ENCODE measurements at places on chromosomes 5 and 9. TPM values are rescaled to one million over a fixed set of nuclear protein-coding genes. Genes with fewer than 3 reads are reported as not detected.

GRCh38 chr9:81351166-81351565 lies 338.2 kb downstream of the TLE1 start:
- no peak for DNase-seq
- no peaks in the 10 kb centered on the region for H3K36me3 ChIP-seq
- no peaks in the 10 kb centered on the region for H3K27me3 ChIP-seq
- no peak overlapping the region for H3K27ac ChIP-seq
- no peaks in the 10 kb centered on the region for H3K4me1 ChIP-seq

GRCh38 chr5:163459462-163459818 lies 462 bp downstream of the NUDCD2 start:
- peak overlapping the region; percentile 100 for H3K27ac ChIP-seq
- peak overlapping the region; percentile 88 for H3K4me3 ChIP-seq
- no peak for DNase-seq
- peaks cover 38% of the 10 kb centered on the region for H3K4me1 ChIP-seq

GMCL2 gene
- total RNA-seq, result not detected

GRCh38 chr5:9712911-9713310 lies 82.8 kb upstream of the TAS2R1 start:
- H3K4me3 ChIP-seq, result no peak overlapping the region
- no peaks in the 10 kb centered on the region for H3K27me3 ChIP-seq
- H3K4me1 ChIP-seq, result no peaks in the 10 kb centered on the region
- H3K36me3 ChIP-seq, result no peaks in the 10 kb centered on the region
- DNase-seq, result no peak
- H3K27ac ChIP-seq, result no peak overlapping the region

GRCh38 chr5:135364421-135365262 lies 34.4 kb downstream of the MACROH2A1 start:
- peaks cover 11% of the 10 kb centered on the region for H3K4me1 ChIP-seq
- no peaks in the 10 kb centered on the region for H3K27me3 ChIP-seq
- H3K36me3 ChIP-seq, result peaks cover 48% of the 10 kb centered on the region
- no peak overlapping the region for H3K4me3 ChIP-seq

DNA sequence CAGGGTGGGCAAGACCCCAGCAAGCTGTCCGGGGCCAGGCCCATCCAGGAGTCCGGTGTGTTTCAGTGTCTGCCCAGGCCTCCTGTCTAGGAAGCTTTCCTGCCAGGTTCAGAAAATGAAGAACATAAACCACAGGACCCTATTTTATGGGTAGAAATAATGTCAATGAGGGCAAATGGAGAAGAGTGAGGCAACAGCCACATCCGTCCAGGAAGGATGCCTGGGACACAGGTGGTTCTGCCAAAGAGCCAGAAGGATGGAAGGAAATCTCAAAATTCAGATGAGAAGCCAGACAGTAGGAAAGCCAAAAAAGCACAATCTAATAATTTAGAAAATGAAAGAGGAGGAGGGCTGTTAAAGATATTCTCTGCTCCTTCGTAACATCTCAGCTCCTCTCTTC lies 262.3 kb downstream of the AUH start:
- peak overlapping the region; percentile 79 for H3K4me3 ChIP-seq
- peak overlapping the region; percentile 95 for H3K27ac ChIP-seq
- H3K27me3 ChIP-seq, result no peaks in the 10 kb centered on the region
- peaks cover 10% of the 10 kb centered on the region for H3K36me3 ChIP-seq
- peaks cover 65% of the 10 kb centered on the region for H3K4me1 ChIP-seq

APC gene
- 18.7 TPM for total RNA-seq

- no peaks in the 10 kb centered on the region for H3K4me1 ChIP-seq
- no peak for DNase-seq
- H3K4me3 ChIP-seq, result no peak overlapping the region
- no peaks in the 10 kb centered on the region for H3K27me3 ChIP-seq
- no peak overlapping the region for H3K27ac ChIP-seq
- H3K36me3 ChIP-seq, result no peaks in the 10 kb centered on the region
Observed at GRCh38 chr9:106697750-106698502, 165.0 kb upstream of the ZNF462 start.

JAKMIP2 gene
- 2.6 TPM for total RNA-seq

- no peak for DNase-seq
- no peaks in the 10 kb centered on the region for H3K4me1 ChIP-seq
- H3K36me3 ChIP-seq, result no peaks in the 10 kb centered on the region
- no peak overlapping the region for H3K4me3 ChIP-seq
Observed at GRCh38 chr5:129609710-129610109, 138.2 kb upstream of the MINAR2 start.

GRCh38 chr5:39750661-39751060 lies 325.9 kb upstream of the DAB2 start:
- no peak for DNase-seq
- no peaks in the 10 kb centered on the region for H3K4me1 ChIP-seq
- no peak overlapping the region for H3K4me3 ChIP-seq
- H3K27ac ChIP-seq, result no peak overlapping the region

DNA sequence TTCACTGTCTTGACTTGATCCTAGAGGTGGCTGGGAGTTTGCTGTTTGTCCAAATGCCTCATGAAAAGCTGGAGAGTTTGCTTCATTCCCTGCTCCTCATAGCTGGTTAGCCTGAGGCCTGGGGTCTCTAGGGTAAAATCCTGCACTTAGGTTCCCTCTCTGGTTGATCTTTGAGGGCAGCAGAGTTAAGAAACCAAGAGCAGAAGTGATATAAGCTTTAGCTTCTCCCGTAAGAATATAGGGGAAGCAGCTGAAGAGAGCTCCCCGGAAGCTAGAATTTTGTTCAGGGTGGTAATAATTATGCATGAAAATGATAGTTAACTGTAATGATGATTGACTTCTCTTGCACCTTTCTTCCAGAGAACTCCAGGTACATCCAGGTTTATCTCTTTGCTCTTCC lies 1.4 kb downstream of the FAM53C start:
- H3K36me3 ChIP-seq, result peaks cover 23% of the 10 kb centered on the region
- H3K4me1 ChIP-seq, result peaks cover 28% of the 10 kb centered on the region
- H3K27me3 ChIP-seq, result no peaks in the 10 kb centered on the region
- peak overlapping the region; percentile 87 for H3K27ac ChIP-seq
- peak overlapping the region; percentile 91 for H3K4me3 ChIP-seq

PCDHGA12 gene
- not detected for total RNA-seq

- H3K27ac ChIP-seq, result no peak overlapping the region
- no peaks in the 10 kb centered on the region for H3K36me3 ChIP-seq
- peaks cover 7% of the 10 kb centered on the region for H3K27me3 ChIP-seq
- no peak for DNase-seq
Observed at GRCh38 chr9:136146126-136147037, 27.7 kb upstream of the TMEM250 start.

GABRA1 gene
- not detected for total RNA-seq

DCAF10 gene
- total RNA-seq, result 14.7 TPM

BTNL9 gene
- not detected for total RNA-seq
